Activated CD4-positive, alpha-beta memory T cell treated with anti-CD3 and anti-CD28 coated beads for 36 hours (primary cell): ENCODE measurements at places on chromosomes 12 and 14.
A peak's percentile ranks its signal among the peaks of the same experiment; 100 is the strongest.

GRCh38 chr12:17841496-17841895 lies 248.5 kb downstream of the RERGL start:
- no peak for DNase-seq
- no peaks in the 10 kb centered on the region for H3K36me3 ChIP-seq

DNA sequence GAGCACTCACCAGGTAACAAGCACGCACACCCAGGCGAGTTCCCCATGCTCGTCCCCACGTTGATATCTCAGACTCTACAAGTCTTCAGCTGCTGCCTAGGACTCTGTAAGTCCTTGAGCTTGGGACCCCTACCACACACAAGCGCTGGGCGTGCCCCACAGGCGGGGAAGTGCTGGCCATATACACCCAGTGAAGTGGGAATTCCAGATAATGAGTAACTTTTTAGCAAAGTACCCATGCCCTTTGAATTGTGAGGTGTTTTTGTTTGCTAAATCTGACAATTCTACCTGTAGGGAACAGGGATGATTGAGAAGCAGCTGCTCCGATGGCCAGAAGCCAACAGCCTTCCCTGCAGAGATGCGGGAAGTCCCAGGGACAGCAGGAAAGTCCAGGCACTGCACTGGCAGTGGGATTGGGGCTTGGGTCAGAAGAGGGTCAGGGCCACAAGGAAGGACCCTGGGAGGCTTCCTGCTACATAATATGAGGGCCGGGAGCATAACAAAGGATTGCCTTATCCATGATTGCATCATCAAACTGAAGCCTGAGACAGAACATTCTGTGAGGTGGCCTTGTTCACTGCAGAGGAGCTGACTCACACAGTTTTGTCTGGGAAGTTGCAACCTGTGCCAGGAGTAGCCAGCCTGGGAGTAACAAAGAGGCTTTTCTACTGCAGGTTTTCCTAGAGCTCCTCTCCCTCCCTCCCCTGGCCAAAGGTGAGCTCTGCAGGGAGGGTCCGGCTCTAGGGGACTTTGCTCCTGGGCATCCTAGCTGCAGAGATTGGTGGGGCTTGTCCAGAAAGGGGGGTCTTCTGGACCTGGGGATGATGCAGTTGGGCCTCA lies 13.2 kb upstream of the SERPINA3 start:
- no peaks in the 10 kb centered on the region for H3K4me1 ChIP-seq
- H3K27me3 ChIP-seq: no peaks in the 10 kb centered on the region
- H3K27ac ChIP-seq: no peak overlapping the region
- no peak for DNase-seq
- no peaks in the 10 kb centered on the region for H3K36me3 ChIP-seq
- no peak overlapping the region for H3K4me3 ChIP-seq

- DNase-seq: no peak
- H3K27ac ChIP-seq: no peak overlapping the region
- no peaks in the 10 kb centered on the region for H3K4me1 ChIP-seq
- no peak overlapping the region for H3K4me3 ChIP-seq
- peaks cover 2% of the 10 kb centered on the region for H3K27me3 ChIP-seq
Measured at GRCh38 chr14:74649673-74650072, 37.6 kb upstream of the LTBP2 start.

DNA sequence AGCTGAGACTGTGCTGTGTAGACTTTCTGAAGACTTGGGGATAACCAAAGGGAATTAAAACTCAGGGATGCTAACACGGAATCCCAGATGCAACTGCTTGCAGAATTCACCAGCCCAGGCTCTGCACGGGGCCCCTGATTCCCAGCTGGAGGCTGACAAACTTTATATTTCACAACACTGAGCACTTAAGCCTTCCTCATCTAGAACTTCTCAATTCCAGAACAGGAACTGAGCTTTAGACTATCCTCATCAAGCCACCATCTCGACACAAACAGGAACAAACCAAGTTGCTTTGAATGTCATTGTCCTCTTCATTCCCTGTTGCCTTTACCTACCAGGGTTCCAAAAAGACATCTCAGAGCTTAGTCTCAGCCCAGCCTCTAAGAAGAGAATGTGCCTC lies 22.2 kb downstream of the CCDC63 start:
- DNase-seq: no peak
- H3K4me3 ChIP-seq: no peak overlapping the region
- H3K27me3 ChIP-seq: peaks cover 2% of the 10 kb centered on the region
- no peaks in the 10 kb centered on the region for H3K36me3 ChIP-seq
- no peak overlapping the region for H3K27ac ChIP-seq
- H3K4me1 ChIP-seq: no peaks in the 10 kb centered on the region

GRCh38 chr12:71306808-71307207 lies 132.8 kb upstream of the LGR5 start:
- no peak overlapping the region for H3K4me3 ChIP-seq
- no peaks in the 10 kb centered on the region for H3K4me1 ChIP-seq
- H3K27me3 ChIP-seq: no peaks in the 10 kb centered on the region
- H3K36me3 ChIP-seq: no peaks in the 10 kb centered on the region
- no peak for DNase-seq

DNA sequence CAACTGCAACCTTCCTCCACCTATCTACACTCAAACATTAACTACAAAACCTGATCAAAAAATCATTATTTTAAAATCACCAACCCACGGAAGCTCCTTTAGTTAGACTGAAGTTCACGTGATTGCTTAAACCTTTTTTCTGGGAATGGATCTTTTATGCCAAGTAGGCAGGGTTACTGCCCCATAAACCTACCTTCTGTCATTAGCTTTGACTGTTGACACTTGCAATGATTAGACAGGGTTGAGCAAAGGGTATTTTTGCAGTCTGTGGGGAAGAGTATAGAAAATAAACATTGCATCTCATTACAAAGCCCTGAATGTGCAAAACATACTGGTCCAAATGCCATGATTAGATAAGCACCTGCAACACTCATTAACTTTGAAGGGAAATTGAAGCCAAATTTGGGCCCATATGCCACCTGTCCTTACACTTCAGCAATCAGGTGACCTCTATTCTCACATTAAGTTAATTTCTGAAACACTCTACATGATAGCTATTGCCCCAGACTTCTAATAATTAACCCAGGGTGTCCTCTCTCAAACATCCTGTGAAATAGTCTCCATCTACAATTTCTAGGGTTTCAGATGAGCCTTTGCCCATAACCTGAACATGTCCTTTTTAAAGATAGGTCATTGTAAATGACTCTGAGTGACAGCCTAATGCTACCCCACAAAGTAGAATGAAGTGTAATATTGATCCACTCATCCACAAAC lies 156.0 kb upstream of the PLEKHG7 start:
- no peaks in the 10 kb centered on the region for H3K27me3 ChIP-seq
- H3K4me3 ChIP-seq: no peak overlapping the region
- no peak for DNase-seq
- H3K27ac ChIP-seq: no peak overlapping the region
- H3K36me3 ChIP-seq: peaks cover 1% of the 10 kb centered on the region

GRCh38 chr12:53053218-53054111 lies 3.6 kb downstream of the TNS2 start:
- peak overlapping the region; percentile 95 for H3K4me3 ChIP-seq
- H3K27ac ChIP-seq: peak overlapping the region; percentile 85
- H3K4me1 ChIP-seq: peaks cover 16% of the 10 kb centered on the region
- no peaks in the 10 kb centered on the region for H3K36me3 ChIP-seq
- H3K27me3 ChIP-seq: no peaks in the 10 kb centered on the region
- DNase-seq: peak; percentile 68

DNA sequence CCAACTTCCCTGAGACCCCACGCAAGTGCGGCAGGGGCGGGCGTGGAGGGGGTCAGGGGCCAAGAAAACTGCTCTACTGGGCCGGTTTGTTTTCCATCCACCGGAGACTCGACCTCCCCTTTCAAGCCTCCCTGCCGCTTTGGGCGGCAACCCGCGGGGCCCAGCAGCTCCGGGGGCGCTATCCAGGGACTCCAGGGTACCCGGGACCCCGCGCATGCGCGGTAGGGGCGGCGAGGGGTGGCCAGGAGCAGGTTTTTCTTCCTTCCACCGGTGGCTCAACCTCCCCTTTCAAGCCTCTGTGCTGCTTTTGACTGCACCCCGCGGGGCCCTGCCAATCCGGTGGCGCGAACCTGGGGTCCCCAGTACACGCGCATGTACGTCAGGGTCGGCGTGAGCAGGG lies 323.5 kb downstream of the ALG10 start:
- DNase-seq: no peak
- no peaks in the 10 kb centered on the region for H3K4me1 ChIP-seq
- H3K36me3 ChIP-seq: no peaks in the 10 kb centered on the region
- no peak overlapping the region for H3K27ac ChIP-seq
- no peaks in the 10 kb centered on the region for H3K27me3 ChIP-seq

- H3K4me1 ChIP-seq: peaks cover 42% of the 10 kb centered on the region
- DNase-seq: no peak
- H3K36me3 ChIP-seq: peaks cover 4% of the 10 kb centered on the region
- no peak overlapping the region for H3K27ac ChIP-seq
- H3K4me3 ChIP-seq: no peak overlapping the region
Measured at GRCh38 chr14:89678768-89679167, 261.7 kb upstream of the FOXN3 start.

DNA sequence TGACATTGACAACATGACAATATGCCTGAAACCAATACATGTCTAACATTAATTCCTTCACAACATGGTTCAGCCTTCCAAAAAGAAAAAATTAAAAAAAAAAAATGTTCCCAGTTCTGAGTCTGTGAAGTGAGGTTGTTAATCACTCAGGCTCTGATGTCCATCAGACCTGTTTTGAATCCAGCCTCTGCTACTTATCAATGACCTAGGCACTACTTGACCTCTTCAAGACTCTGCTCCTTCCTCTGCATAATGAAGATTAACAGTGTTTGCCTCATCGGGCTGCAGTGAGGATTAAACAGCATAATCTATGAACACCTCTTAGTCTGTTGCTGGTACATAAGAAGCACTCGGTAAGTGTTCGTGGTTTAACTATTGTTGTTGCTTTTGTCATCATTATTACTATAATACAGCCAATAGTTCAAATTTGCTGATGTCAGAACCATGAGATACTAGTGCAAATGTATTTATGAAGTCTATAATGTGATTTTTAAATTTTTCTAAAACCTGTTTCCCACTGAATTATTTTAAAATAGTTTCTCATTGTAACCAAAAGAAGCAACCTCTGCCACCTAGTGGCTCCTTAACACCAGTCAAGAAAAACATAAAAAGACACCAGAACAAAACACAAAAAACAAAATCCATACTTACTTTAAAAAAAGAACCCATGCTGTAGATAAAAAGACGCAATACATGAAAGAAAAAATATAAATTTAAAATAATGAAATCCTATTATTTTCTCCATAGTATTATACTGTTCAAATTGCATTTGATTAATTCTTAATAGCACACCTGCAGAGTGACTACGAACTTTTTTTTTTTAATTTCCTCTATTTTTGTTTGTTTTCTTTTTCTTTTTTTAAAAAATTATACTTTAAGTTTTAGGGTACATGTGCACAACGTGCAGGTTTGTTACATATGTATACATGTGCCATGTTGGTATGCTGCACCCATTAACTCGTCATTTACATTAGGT lies 20.3 kb upstream of the TMX1 start:
- no peak for DNase-seq
- no peaks in the 10 kb centered on the region for H3K36me3 ChIP-seq
- no peak overlapping the region for H3K4me3 ChIP-seq
- no peak overlapping the region for H3K27ac ChIP-seq
- H3K4me1 ChIP-seq: no peaks in the 10 kb centered on the region

GRCh38 chr14:95741038-95741490 lies 27.1 kb upstream of the TCL1A start:
- no peaks in the 10 kb centered on the region for H3K27me3 ChIP-seq
- H3K4me3 ChIP-seq: no peak overlapping the region
- DNase-seq: no peak
- H3K4me1 ChIP-seq: peaks cover 5% of the 10 kb centered on the region

DNA sequence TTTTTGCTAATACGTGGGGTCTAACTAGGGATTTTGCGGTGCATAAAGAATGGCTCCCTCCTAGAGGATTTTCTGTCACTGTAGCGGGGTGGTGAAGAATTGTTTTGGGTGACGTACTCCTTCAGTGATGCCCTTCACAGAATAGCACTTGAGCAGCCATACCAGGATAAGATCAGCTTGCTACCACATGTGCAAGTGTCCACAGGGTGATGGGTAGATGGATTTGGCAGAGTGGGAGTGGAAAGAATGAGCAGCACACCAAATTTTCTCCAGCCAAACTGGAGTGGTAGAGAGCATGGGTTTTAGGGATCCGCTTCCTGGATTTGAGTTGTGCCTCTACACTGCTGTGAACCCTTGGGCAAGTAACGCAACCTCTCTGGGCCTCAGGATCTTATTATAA lies 2.3 kb downstream of the TCP11L2 start:
- no peaks in the 10 kb centered on the region for H3K36me3 ChIP-seq
- H3K4me1 ChIP-seq: peaks cover 58% of the 10 kb centered on the region
- H3K27me3 ChIP-seq: no peaks in the 10 kb centered on the region
- DNase-seq: no peak

- no peaks in the 10 kb centered on the region for H3K27me3 ChIP-seq
- DNase-seq: no peak
- no peak overlapping the region for H3K4me3 ChIP-seq
- H3K27ac ChIP-seq: no peak overlapping the region
- H3K4me1 ChIP-seq: peaks cover 23% of the 10 kb centered on the region
- peaks cover 9% of the 10 kb centered on the region for H3K36me3 ChIP-seq
Measured at GRCh38 chr12:82363990-82364389, 5.7 kb downstream of the METTL25 start.

GRCh38 chr12:58378028-58378427 lies 436.7 kb downstream of the ATP23 start:
- no peaks in the 10 kb centered on the region for H3K4me1 ChIP-seq
- no peaks in the 10 kb centered on the region for H3K36me3 ChIP-seq
- no peak overlapping the region for H3K4me3 ChIP-seq
- H3K27ac ChIP-seq: no peak overlapping the region

GRCh38 chr12:10101042-10101579 lies 2.3 kb upstream of the CLEC1A start:
- no peaks in the 10 kb centered on the region for H3K36me3 ChIP-seq
- no peaks in the 10 kb centered on the region for H3K4me1 ChIP-seq
- H3K27me3 ChIP-seq: peaks cover 18% of the 10 kb centered on the region

DNA sequence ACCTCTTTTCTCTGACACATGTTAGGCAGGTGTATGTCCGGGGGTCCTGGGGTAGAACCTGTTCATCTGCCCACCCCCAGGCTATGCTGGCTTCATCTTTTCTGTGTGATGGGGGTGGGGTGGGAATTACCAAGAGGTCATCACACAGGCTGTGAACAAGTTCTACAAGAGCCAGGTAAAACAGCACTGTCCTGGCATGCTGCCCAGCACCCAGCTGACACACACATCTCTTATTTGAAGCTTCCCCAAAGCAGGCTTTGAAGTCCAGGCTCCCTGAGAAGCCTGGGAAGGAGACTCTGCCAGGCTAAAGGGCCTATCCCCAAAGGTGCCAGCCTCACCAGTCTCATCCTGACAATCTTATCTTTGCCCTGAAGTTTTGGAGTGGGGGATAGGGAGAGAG lies 141.1 kb downstream of the ALG10 start:
- H3K36me3 ChIP-seq: no peaks in the 10 kb centered on the region
- no peak for DNase-seq
- peaks cover 3% of the 10 kb centered on the region for H3K27me3 ChIP-seq
- no peaks in the 10 kb centered on the region for H3K4me1 ChIP-seq
- H3K4me3 ChIP-seq: no peak overlapping the region

- H3K27ac ChIP-seq: no peak overlapping the region
- H3K36me3 ChIP-seq: no peaks in the 10 kb centered on the region
- no peak overlapping the region for H3K4me3 ChIP-seq
- H3K27me3 ChIP-seq: peaks cover 7% of the 10 kb centered on the region
- no peaks in the 10 kb centered on the region for H3K4me1 ChIP-seq
Measured at GRCh38 chr12:117343296-117343695, 18.1 kb downstream of the NOS1 start.

- H3K27me3 ChIP-seq: peaks cover 54% of the 10 kb centered on the region
- H3K27ac ChIP-seq: no peak overlapping the region
- no peak overlapping the region for H3K4me3 ChIP-seq
- no peaks in the 10 kb centered on the region for H3K36me3 ChIP-seq
Measured at GRCh38 chr12:106135075-106135474, 3.7 kb downstream of the NUAK1 start.

GRCh38 chr12:57465747-57466505 lies 6.3 kb downstream of the GLI1 start:
- no peak for DNase-seq
- no peak overlapping the region for H3K4me3 ChIP-seq
- H3K27ac ChIP-seq: no peak overlapping the region
- H3K27me3 ChIP-seq: no peaks in the 10 kb centered on the region
- peaks cover 22% of the 10 kb centered on the region for H3K36me3 ChIP-seq
